ENCODE measurements at places on chromosomes 11 and 22. TPM values are rescaled to one million over a fixed set of nuclear protein-coding genes. Genes with fewer than 3 reads are reported as not detected.

GPHA2 gene
- polyA plus RNA-seq: 0.24 TPM

GRCh38 chr11:124740277-124740882 is 638 bp downstream of the NRGN start:
- no peak for DNase-seq

DNA sequence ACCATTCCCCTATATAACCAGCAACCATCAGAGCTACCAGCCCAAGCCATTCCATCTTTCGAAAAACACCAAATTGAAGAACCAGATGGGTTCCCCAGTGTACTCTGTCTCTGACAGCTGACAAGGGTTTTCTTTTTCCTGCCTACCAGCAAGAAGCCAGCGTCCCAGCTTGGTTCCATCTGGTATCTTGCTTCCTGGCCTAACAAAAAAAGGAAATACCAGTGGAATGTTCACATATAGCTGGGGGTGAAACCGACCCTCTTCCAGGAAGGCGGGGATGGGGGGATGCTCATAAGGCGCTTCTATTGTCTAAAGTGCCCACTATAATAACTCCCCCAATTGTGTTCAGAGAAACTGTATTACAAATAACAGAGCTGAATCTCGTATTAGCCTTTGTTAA is 172.3 kb downstream of the LDLRAD3 start:
- DNase-seq: no peak

DNA sequence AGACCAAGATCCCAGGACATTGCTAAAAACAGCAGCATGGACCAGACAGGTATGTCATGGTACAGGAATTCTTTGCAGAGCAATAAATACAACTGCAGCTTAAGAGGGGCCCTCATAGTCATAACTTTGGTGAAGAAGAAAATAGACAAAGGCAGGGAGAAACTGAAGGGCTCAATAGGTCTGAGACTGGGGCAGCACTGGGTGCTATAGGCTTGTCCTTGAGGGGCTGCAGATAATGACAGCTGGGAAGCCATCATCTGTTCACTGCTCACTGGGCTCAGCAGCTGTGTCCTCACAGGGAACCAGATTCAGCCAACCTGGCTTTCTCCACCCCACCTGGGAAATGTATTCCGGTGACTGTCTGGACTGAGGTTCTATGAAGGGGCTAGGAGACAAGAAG is 68.4 kb downstream of the ZNF280B start:
- no peak for DNase-seq

DNA sequence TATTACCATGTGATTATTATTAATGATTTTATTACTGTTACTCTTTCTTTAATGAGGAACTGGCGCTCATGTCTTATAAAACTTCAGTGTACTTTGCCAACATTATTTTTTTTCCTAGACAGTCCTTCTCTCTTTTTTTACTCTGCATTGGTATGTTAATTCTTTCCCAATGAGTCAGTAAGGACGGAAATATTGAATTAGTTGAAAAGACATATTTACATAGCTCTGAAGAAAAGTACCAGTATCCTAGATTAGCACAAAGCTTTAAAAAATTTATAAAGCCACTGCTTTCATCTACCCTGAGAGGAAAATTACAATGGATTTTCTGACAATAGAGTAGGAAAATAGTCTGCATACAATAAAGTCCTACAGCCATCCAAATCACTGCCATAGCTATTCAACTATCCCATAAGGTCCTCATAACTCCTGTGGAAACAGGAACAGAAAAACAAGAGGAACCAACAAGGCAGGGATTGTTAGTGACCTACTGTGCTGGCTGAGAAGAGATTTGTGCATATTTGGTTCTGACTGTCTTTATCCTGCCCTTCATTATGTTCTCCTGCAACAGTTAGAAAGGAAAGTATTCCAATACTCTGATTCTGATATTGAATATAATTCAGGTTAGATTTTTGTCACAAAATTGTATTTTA is 314.4 kb downstream of the AASDHPPT start:
- DNase-seq: no peak

- DNase-seq: no peak
Measured at GRCh38 chr11:96185220-96185768, 157.7 kb downstream of the MAML2 start.

DNA sequence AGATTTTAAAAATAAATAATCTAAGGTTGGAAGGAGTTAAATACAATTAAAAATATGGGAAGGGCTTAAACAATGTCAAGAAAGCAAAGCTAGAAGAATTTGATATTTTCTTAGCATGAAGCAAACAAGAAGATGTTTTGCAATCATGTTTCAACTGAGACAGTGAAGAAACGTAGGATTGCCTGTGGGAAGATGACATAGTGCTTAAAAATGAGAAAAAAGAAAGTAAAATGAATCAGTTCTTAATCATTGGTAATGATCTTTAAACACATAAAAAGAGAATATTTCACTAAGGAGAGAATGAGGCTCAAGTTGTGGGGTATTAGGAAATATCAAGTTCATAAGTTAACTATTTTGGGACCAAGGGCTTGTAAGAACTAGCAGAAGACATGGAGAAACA is 855.0 kb downstream of the METTL15 start:
- no peak for DNase-seq

- DNase-seq: no peak
Measured at GRCh38 chr22:46966846-46967245, 204.4 kb downstream of the TBC1D22A start.

DNA sequence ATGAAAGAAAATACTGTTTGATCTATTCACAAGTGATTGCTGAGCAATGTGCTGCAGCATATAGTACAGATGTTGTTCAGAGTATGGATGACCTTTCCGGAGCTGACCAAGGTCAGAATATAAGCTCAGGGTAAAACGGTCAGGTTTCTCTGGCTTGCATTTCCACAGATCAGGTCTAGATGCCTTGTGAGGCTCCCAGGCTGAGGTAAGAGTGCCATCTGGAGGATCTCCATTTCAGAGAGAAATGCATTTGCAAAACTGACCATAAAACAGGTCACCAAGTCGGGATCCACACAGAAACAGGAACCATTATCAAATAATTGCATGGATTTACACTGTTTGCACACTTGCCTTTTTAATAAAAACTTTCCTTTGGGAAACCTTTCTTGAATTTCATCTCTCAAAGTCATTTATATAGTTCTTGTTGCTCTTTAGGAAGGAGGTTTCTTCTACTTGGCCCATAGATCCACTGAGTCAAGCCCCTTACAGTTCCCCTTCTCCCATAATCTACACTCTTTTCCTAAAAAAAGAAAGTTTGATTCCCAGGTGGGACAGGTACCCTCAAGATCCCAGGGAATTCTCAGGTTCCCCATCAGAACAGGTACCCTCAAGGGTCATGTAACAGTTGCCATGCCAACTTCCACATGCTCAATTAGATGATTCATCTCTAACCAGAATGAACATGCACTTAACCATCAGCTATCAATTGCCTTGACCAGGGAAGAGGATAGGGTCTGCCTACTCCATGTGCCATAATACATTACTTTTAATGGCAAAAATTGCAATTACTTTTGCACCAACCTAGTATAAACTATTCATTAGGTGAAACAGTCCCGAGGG is 25.0 kb upstream of the TMPRSS5 start:
- DNase-seq: peak; percentile 52

All from large intestine (tissue), 12 donors.